Progenitor cell of endocrine pancreas (in vitro differentiated cells): ENCODE measurements at places on chromosomes 6 and 20. TPM values are rescaled to one million over a fixed set of nuclear protein-coding genes. Genes with fewer than 3 reads are reported as not detected.
A peak's percentile ranks its signal among the peaks of the same experiment; 100 is the strongest.

Gene VSX1
- not detected in 2 replicates for total RNA-seq

Gene CSTF1
- 43.5 and 46.8 TPM in 2 replicates for total RNA-seq

Gene CST7
- not detected in 2 replicates for total RNA-seq

Gene TBC1D20
- 30.3 and 33.2 TPM in 2 replicates for total RNA-seq

Gene MICB
- 0.43 and 0.95 TPM in 2 replicates for total RNA-seq

Gene UBD
- total RNA-seq: 1.9 and 2.6 TPM in 2 replicates

Gene TAF4
- 34.7 and 35.9 TPM in 2 replicates for total RNA-seq

- no peak overlapping the region for H3K27ac ChIP-seq
- peaks cover 2% of the 10 kb centered on the region for H3K27me3 ChIP-seq
- no peaks in the 10 kb centered on the region for H3K36me3 ChIP-seq
- peaks cover 2% of the 10 kb centered on the region for H3K4me1 ChIP-seq
- H3K4me3 ChIP-seq: no peak overlapping the region
- DNase-seq: no peak
These were observed 117.6 kb upstream of the ADGRF1 start for GRCh38 chr6:47159763-47160162.

- peaks cover 8% of the 10 kb centered on the region for H3K27me3 ChIP-seq
- no peak for DNase-seq
- H3K4me3 ChIP-seq: peak overlapping the region; percentile 91
- H3K4me1 ChIP-seq: peaks cover 39% of the 10 kb centered on the region
- peak overlapping the region; percentile 97 for H3K27ac ChIP-seq
These were observed 1.2 kb downstream of the DCBLD1 start for GRCh38 chr6:117483645-117484016.

DNA sequence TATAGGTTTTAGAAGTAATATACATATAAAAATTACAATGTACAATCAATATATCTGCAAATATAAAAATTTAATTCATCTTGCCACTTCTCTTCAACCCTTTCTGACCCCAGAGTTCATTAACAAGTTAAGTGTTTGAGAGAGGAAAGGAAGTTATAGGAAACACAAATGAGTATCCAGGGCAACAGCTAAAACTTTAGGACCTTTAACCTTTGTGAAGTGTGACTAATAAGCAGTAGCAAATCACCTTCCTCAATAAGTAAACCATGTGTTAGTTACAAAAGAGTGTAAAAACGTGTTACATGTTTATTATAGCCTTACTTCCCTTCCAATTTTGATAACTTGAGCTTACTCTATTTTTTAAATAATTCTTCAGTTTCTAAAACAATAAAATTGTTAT, 73.4 kb upstream of the SIM1 start:
- H3K36me3 ChIP-seq: peaks cover 1% of the 10 kb centered on the region
- H3K27me3 ChIP-seq: no peaks in the 10 kb centered on the region
- H3K4me3 ChIP-seq: no peak overlapping the region
- peaks cover 14% of the 10 kb centered on the region for H3K4me1 ChIP-seq
- no peak overlapping the region for H3K27ac ChIP-seq

GRCh38 chr6:156848123-156848522, 70.9 kb downstream of the ARID1B start:
- H3K36me3 ChIP-seq: peaks cover 9% of the 10 kb centered on the region
- H3K27me3 ChIP-seq: no peaks in the 10 kb centered on the region
- H3K4me1 ChIP-seq: peaks cover 42% of the 10 kb centered on the region
- H3K4me3 ChIP-seq: no peak overlapping the region

DNA sequence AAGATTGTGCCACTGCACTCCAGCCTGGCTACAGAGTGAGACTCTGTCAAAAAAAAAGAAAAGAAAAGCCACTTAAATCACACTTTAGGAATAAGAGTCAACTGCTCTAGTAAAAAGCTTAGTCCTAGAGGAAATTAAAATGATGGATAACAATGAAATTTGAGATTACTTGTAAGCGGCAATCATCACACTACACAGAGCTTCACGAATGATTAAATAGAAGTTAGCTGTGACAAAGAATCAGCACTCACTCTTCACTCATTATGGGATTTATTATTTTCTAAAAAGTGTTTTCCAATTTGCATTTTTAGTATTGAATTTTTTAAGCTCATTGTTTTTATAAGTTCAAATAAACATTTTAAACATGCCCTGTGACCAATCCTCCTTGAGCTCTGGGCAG, 718.0 kb downstream of the UTRN start:
- H3K4me3 ChIP-seq: no peak overlapping the region
- H3K27me3 ChIP-seq: no peaks in the 10 kb centered on the region
- H3K36me3 ChIP-seq: no peaks in the 10 kb centered on the region
- H3K4me1 ChIP-seq: no peaks in the 10 kb centered on the region
- DNase-seq: no peak

- H3K27me3 ChIP-seq: no peaks in the 10 kb centered on the region
- H3K4me1 ChIP-seq: no peaks in the 10 kb centered on the region
- H3K36me3 ChIP-seq: peaks cover 20% of the 10 kb centered on the region
- no peak for DNase-seq
- no peak overlapping the region for H3K4me3 ChIP-seq
These were observed 12.9 kb downstream of the ZNF335 start for GRCh38 chr20:45959126-45959525.

DNA sequence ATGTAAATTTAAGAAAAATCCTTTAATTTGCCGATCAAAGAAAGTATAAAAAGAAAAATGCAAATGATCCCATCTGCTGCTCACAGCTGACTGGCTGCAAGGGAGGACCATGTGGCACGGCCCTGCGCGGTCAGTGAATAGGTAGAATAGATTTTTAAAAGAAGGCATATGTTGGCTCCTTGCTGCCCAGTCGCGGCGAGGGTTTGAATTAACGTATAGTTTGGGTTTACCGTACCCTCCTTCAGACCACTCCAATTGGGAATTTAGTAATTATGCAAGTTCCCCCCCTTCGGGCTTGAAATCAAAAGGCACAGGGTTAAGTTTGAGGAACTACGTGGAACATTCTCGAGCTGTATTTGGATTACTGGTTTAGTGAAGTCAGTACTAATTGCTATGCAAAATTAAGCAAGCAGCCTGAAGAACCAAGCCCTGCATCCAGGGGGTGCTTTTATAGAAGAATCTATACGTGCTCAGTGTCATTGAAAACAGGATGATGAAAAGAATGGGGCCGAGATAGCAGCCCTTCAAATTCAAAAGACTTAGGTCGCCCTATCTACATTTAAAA, 1.1 kb upstream of the BEND3 start:
- DNase-seq: no peak
- peak overlapping the region; percentile 98 for H3K27ac ChIP-seq
- peaks cover 16% of the 10 kb centered on the region for H3K4me1 ChIP-seq

DNA sequence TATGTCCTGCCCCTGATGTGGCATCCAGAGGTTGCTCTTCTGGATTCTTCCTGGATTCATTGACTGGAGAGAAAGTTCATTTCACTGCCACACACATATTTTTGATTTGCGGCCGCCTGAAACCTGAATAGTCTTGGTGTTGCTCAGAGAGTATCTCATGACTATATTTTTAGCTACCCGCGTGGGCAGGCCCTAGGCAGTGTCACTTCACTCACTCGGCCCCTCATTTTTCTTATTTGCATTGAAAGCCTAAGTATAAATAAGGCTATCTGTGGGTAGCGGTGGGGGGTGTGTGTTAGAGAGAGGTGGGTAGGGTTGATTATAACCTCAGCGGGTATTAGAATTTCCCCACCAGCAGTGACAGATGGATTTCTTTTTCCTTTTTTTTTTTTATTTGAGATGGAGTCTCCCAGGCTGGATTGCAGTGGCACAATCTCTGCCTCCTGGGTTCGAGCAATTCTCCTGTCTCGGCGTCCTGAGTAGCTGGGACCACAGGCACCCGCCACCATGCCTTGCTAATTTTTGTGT, 113.5 kb downstream of the JARID2 start:
- H3K36me3 ChIP-seq: no peaks in the 10 kb centered on the region
- peaks cover 23% of the 10 kb centered on the region for H3K4me1 ChIP-seq
- no peak overlapping the region for H3K4me3 ChIP-seq
- peak overlapping the region; percentile 53 for H3K27ac ChIP-seq
- no peaks in the 10 kb centered on the region for H3K27me3 ChIP-seq

DNA sequence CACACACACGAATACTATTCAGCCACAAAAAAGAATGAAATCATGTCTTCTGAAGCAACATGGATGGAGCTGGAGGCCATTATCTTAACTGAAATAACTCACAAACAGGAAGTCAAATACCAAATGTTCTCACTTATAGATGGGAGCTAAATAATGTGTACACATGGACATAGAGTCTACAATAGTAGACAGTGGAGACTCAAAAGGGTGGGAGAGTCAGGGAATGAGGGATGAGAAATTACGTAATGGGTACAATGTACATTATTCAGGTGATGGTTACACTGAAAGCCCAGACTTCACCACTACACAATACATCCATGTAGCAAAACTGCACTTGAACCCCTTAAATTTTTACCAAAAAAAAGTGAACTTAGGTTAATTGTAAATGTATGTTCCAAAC, 160.4 kb downstream of the TASP1 start:
- H3K27ac ChIP-seq: no peak overlapping the region
- no peak for DNase-seq
- no peaks in the 10 kb centered on the region for H3K27me3 ChIP-seq
- H3K4me3 ChIP-seq: no peak overlapping the region
- peaks cover 31% of the 10 kb centered on the region for H3K36me3 ChIP-seq

DNA sequence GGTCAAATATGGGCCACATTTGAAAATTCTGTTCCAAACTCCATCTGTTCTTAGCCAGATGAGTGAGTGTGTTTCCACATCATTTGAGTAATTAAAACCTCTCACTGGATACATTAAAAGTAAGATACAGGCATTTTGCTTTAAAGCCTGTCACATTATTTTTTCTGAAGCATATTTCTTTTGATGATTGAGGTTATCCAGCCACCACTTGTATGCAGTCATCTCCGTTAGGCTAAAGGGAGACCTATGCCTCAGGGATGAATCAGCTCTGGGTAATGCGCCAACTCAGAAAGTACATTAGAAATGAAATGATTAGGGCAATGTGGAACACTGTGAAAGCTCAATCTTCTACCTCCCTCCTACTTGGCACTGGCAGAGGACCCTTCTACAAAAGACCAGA, 90.7 kb downstream of the SNAP25 start:
- peaks cover 10% of the 10 kb centered on the region for H3K4me1 ChIP-seq
- H3K27ac ChIP-seq: no peak overlapping the region
- DNase-seq: no peak

DNA sequence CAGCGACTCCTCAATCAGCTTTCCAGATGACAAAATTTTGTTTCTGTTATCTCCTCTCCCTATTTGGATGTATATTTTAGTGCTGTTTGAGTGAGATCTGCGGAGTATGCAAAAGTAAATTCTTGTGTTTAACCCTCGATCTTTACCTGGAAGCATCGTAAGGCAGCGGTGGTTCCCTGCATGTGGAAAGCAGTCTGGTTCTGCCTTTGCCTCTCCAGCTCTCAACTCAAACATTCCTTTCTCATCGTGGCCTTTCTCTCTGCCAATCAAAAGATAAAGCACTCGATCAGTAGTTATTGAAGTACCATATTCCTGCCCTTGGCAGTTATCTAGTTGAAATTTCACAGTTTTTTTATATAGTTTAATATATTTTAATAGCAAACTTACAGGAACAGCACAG, 44.0 kb upstream of the BTN3A2 start:
- no peak overlapping the region for H3K27ac ChIP-seq
- H3K4me3 ChIP-seq: no peak overlapping the region
- peaks cover 27% of the 10 kb centered on the region for H3K4me1 ChIP-seq
- peaks cover 43% of the 10 kb centered on the region for H3K27me3 ChIP-seq

DNA sequence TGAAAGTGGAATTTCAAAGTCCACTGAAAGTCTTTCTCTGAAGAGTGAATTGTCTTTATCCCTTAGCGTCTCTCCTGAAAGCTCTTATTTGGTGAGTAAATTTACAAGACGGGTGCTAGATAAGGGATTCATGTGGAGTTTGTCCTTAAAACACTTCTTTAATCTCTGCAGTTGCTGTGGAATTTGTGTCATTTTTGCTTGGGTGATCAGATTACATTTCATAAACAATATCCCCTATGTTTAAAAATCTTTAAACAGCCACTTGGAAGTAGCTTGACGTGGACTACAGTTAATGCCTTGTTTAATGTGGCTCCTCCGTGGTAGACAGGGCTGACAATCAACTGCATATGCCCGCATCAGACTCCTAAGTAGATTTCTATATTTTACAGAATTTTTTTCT, 175.4 kb upstream of the ZNF217 start:
- no peaks in the 10 kb centered on the region for H3K27me3 ChIP-seq
- no peak overlapping the region for H3K27ac ChIP-seq
- peaks cover 33% of the 10 kb centered on the region for H3K4me1 ChIP-seq

DNA sequence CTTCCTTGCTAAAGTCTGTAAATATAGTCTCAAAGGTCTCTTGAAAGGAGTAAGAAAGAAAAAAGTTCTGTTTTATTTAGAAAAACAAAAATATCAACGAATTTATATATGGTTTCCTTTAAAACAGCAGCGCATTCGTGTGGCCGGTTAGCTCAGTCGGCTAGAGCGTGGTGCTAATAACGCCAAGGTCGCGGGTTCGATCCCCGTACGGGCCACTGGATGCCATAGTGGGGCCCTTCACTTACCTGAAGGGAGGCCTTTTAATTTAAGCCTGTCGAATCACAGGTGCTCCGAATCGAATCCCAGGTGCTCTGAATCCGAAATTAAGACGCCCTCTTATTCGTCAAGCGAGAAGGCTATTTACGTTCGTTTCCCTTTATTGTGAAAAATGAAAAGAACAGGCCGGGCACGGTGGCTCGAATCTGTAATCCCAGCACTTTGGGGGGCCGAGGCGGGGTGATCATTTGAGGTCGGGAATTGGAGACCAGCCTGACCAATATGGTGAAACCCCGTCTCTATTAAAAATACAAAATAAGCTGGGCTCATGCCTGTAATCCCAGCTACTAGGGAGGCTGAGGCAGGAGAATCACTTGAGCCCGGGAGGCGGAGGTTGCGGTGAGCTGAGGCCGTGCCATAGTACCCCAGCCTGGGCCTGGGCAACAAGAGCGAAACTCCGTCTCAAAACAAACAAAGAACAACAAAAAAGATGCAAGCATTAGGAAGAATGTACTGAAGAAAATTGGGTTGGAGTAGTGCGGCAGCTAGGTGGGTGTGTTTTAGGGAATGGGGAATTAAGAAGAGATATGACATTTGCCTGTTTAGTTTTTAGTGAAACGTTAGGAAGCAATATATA, 195.8 kb upstream of the ZNF184 start:
- no peaks in the 10 kb centered on the region for H3K36me3 ChIP-seq
- peak overlapping the region; percentile 91 for H3K27ac ChIP-seq
- H3K27me3 ChIP-seq: peaks cover 78% of the 10 kb centered on the region
- peaks cover 11% of the 10 kb centered on the region for H3K4me1 ChIP-seq
- H3K4me3 ChIP-seq: peak overlapping the region; percentile 60

- H3K36me3 ChIP-seq: peaks cover 7% of the 10 kb centered on the region
- DNase-seq: no peak
- H3K4me1 ChIP-seq: peaks cover 42% of the 10 kb centered on the region
- H3K27ac ChIP-seq: no peak overlapping the region
- no peaks in the 10 kb centered on the region for H3K27me3 ChIP-seq
These were observed 181.6 kb downstream of the JARID2 start for GRCh38 chr6:15427331-15428070.

GRCh38 chr20:61539706-61540360, 287.8 kb downstream of the CDH4 start:
- no peak for DNase-seq
- H3K27me3 ChIP-seq: peaks cover 5% of the 10 kb centered on the region
- no peaks in the 10 kb centered on the region for H3K36me3 ChIP-seq

DNA sequence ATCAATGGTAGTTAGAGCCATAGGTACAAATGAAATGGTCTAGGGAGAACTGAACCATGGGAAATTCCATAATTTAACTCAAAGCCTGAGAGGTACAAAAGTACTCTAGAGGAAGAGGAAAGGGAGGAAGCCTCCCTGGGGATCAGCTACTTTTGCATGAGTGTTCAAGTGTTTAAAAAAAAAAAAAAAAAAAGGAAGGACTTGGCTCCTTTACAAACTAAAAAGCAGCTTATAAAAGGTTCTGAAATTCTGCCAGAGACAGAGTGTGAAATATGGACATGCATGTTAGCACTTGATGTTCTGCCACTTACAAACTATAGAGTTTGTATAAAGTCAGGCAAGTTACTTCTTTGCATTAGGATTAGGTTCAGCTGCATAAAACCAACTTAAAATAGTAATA, 290.0 kb downstream of the TBC1D7 start:
- H3K36me3 ChIP-seq: no peaks in the 10 kb centered on the region
- no peak for DNase-seq
- no peaks in the 10 kb centered on the region for H3K27me3 ChIP-seq
- H3K4me3 ChIP-seq: no peak overlapping the region
